SIG-M5 (cell line): ENCODE measurements at places on chromosomes 12 and 14.

DNA sequence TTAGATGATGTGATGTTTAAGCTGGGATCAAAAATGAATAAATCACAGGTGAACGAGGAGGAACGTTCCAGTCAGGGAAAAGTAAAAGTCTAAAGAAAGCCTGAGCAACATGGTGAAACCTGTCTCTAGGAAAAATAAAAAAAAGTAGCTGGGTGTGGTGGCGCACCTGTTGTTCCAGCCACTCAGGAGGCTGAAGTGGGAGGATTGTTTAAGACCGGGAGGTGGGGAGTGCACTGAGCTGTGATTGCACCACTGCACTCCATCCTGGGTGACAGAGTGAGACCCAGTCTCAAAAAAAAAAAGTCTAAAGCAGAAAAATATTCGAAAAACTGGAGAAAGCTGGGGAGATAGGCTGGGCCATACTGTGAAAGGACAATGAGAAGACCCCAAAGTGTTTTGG is 39.2 kb upstream of the SOCS2 start:
- DNase-seq = no peak

DNA sequence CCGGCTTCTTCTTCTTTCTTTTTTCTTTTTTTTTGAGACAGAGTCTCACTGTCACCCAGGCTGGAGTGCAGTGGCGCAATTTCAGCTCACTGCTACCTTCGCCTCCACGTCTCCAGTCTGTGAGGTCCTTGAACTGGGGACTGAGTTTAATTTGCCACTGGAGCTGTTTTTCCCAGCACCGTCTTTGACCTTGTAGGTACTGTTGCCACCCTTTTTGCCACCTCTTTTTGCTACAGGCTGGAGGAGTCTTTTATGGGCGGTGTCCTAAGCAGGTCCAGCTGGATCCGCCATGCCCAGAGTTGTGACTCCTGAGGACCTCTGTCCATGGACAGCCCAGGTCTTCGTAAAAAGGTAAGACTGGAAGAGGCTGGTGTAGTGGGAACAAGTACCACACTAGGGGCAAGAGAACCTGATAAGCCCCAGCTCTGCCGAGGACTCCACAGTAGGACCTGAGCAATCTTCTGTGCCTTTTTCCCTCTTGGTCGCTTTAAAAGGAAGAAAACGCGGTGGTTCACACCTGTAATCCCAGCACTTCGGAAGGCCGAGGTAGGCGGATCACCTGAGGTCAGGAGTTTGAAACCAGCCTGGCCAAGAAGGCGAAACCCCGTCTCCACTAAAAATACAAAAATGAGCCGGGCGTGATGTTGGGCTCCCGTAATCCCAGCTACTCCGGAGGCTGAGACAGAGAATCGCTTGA is 946 bp downstream of the RNU4-2 start:
- no peak for DNase-seq

GRCh38 chr12:8871068-8871467 is 43.2 kb upstream of the PHC1 start:
- DNase-seq = no peak

GRCh38 chr12:84627593-84627992 is 285.0 kb downstream of the SLC6A15 start:
- no peak for DNase-seq

GRCh38 chr12:49821373-49822287 is 6.6 kb downstream of the NCKAP5L start:
- DNase-seq = no peak

DNA sequence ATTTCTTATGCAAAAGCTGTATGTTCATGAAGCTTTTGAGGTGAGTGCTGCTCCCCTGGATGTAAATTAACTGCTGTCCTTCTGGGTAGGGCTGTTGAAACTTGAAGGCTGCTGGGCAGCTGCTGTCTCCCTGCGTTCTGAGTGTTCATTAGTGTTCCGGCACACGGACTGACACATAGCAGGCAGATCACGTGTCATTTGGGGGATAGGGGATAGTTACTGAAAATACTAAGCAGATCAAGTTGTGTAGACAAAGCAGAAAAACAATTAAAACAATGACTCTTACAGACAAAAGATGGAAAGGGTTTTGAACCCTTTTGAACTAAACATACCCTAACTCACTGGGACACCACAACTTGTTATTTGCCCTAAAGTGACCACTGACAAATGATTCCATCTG is 82.5 kb downstream of the PRICKLE1 start:
- DNase-seq = no peak

DNA sequence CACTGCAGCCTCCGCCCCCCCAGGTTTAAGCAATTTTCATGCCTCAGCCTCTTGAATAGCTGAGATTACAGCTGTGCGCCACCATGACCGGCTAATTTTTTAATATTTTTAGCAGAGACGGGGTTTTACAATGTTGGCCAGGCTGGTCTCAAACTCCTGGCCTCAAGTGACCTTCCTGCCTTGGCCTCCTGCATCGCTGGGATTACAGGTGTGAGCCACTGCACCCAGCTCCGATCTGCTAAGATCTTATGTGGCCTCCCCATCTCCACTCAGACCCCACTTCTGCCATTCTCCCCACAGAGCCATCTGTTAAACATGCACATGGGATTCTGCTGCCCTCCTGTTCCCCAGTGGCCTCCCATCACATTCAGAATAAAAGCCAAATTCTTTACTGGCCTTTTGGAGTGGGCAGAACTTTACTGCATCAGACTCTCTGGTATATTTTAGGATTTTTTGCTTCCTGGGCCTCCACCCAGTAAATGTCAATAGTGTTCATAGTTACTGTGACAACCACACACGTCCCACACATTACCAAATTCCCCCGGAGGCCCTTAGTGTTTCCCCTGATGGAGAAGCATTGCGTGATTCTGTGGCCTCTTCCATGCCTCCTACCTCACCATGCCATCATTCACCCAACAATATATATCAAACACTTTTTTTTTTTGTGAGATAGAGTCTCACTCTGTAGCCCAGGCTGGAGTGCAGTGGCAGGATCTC is 96.3 kb downstream of the PTPN11 start:
- no peak for DNase-seq

- no peak for DNase-seq
These were observed 98.3 kb downstream of the INSM2 start for GRCh38 chr14:35632271-35632670.

- no peak for DNase-seq
These were observed 32.5 kb downstream of the MPHOSPH9 start for GRCh38 chr12:123200414-123200813.

- DNase-seq = peak; percentile 92
These were observed 60.3 kb upstream of the BCL2L14 start for GRCh38 chr12:12010277-12011039.

DNA sequence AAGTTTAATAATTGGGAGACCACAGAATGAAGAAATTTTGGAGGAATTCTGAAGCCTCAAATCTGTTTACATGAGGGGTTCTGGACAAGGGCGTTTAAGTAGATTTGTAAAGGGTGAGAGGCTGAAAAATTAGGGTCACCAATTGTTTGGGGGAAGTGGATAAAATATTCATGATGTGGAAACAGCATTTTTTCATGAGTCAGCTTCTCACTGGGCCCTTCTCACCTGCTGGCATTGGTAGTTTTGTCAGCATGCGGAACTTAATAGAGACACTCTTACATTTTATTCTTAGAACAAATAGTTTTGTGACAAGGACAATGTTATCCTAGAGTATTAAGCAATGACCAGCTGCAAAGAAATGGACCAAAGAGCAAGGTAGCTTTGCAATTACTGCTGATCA is 634.4 kb downstream of the LRFN5 start:
- DNase-seq = no peak

DNA sequence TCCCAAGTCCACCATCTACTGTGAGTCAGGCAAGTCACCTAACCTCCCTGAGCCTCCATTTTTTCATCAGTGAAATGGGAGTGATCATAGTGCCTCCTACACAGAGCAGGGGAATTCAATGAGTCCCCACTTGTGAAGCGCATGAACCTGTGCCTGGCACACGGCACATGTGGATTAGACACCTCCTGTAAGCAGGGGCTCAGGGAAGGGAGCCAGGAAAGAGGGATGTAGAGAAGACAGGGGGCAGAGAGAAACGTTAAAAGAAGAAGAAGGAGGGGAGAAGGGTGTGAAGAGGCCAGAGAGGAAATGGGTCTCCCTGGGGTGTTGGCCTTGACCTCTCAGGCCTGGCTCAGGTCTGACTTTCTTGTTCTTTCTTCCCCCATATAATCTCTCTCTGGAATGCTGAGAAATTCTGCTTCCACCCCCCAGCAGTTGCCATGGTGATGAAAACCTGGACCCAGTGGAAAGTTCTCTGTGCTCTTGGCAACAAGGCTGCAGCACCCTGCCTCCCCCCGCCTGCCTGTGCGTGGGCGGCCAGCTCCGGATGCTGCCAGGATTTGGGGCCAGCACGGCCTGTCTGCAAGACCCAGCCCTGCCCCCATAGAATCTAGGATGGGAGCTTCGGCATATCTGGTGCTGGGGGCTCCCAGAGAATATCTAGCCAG is 94.5 kb downstream of the CALM1 start:
- no peak for DNase-seq

DNA sequence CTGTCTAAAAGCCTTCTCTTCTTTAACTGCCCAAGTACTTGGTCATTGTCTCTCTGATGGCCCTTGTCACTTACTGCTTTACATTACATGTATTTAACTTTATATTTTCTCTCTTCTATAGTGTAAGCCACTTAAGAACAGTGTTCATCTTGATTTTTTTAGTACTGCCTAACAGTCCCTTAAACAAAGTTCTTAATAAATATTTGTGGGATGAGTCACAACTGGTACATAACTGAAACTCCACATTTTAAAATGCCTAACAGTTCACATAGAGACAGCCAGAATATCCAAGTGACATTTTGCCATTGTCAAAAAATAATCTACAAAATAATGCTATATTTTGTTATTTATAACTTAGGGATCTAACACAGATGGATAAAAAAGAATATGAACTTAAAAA is 146.6 kb downstream of the STXBP6 start:
- DNase-seq = no peak

DNA sequence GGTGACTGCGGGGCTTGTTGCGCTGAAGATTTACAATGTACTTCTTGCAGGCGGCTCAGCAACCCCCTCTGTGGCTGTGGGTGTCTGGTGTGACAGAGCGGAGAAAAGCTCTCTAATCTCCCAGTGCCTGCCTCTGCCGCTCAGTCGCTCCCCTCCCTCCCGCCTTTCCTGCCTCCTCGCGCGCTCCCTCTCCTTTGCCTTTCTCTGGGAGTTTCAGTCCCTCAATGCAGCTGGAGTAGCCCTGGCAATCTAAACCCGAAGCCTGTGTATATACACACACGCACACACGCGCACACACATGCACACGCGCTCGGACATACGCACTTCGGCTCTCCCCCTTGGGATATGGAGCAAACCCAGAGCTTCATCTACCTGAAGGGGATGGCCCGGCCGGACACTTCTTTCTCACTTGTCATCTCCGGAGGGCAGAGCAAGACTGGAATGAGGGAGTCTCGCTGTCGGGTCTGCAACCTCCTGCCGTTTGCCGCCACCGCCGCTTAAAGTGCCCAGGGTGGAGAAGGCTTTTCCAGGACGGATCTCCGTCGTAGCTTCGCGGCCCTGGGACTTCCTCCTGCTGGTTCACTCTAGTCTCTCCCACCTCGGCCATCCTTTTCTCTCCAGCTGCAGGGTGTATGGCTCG is 599 bp upstream of the TRHDE start:
- no peak for DNase-seq

GRCh38 chr14:68379510-68380328 is 413.1 kb downstream of the ZFP36L1 start:
- DNase-seq = no peak

DNA sequence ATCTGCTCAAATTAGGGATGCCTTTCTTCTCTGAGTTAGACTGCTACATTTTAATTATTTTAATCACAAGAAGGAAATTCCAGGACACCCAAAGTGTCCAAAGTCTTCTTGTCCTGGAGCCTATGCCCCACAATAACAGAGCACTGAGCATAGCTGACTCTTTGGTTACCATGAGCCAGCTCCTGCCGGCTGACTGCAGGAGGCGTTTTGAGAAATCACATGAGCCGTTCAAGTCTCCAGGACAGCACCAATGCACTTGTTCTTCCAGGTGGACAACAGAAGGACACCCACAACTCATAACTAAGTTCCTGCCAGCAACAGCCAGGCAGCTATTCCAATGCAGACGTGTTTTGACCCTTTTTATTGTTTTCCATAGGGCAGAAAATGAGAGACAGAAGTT is 46.0 kb upstream of the SRSF5 start:
- no peak for DNase-seq

DNA sequence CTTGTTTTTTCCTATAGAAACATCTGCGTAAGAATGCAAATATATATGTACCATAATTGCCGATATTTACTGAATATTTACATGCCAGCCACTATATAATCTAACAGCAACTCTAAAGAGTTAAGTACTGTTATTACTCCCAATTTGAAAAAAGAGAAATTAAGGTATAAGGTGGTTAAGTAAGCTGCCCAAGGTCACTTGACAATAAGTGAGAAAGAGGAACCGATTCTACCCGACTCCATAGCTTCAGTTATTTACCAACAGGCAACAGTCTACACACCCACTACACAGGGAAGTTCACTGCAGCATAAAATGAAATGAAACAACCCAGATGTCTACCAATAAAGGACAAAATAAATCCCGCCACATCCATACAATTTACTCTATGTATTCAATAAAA is 1.1 kb downstream of the MIS18BP1 start:
- DNase-seq = peak; percentile 80

GRCh38 chr14:99729991-99730875 is 46.1 kb downstream of the CYP46A1 start:
- DNase-seq = no peak

- DNase-seq = no peak
These were observed 16.3 kb downstream of the TMEM119 start for GRCh38 chr12:108581311-108582227.

DNA sequence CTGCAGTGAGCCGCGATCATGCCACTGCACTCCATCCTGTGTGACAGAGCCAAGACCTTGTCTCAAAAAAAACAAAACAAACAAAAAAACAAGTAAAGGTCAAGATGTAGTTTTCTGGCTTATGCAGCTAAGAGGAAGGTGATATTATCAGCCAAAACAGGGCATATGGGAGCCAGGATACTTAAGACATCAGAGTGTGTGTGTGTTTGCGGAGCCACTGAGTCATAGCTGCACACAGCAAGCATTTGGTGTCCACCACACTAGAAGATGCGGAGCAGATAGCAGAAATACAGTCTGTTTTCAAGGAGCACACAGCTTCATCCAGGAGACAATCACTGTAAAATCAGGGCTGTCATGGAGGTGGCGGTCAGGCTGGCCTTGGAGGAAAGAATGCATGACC is 72.6 kb upstream of the REP15 start:
- DNase-seq = no peak

- no peak for DNase-seq
These were observed 366.0 kb upstream of the RGS6 start for GRCh38 chr14:71566276-71566675.

DNA sequence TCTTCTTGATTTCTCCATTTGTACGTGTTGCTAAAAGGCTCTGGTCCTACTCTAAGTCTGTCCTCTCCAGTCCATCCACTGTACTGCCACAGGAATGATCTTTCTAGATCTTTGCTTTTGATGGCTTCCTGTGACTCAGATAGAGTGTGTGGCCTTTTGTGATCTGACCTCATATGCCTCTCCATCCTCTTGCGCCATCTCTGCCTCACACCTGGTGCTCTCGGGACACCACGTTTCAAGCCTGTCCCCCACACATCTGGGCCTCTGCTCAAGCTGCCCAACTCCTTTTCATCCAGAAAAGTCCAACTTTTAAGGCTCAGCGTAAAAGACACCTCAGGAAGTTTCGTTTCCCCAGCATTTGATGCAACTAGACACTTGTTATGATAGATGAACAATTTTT is 39.0 kb downstream of the DCAF4 start:
- DNase-seq = no peak

- no peak for DNase-seq
These were observed 46.2 kb downstream of the ANO2 start for GRCh38 chr12:5898874-5899273.
